T1000 (cell line): ENCODE measurements at places on chromosomes 2 and 18.

- DNase-seq: no peak
Observed at GRCh38 chr2:192161656-192162290, 33.0 kb downstream of the TMEFF2 start.

DNA sequence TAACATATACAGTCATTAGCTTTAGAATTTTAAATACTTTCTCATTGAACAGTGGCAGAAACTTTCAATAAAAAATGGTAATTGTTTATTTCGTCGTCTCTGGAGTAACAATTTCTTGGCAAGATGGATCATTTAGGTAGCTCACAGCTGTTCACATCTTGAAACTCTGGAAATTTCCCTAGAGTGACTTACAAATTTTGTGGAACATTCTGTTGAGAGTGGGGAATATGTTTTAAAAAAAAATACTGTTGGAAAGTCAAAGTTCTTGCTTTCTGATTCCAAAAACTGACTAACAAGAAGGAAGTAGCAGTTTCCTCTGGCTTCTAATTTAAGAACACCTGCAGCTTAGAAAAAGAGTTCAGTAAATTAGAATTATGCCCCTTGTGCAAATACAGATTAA is 11.2 kb upstream of the CALCRL start:
- DNase-seq: no peak

GRCh38 chr2:88955607-88956006 is 264.1 kb downstream of the RPIA start:
- DNase-seq: no peak

DNA sequence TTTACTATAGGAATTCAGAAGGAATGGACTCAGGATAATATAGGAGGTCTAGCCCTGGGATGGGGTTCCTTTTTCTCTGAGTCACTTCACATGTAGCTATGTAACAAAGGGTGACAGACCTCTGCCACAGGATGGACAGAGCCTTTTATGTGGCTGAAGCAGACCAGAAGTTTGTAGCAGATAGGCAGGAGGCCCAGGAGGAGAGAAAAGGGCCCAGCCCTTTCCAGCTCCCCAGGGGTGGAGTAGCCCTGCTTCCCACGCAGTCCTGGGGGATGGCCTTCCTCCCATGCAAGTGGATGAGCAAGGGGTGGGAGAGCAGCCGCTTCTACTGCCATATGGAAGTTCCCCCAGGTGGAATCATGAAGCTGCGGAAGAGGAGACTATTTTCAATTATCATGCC is 40.3 kb downstream of the ARMC9 start:
- no peak for DNase-seq

- no peak for DNase-seq
Observed at GRCh38 chr2:155574941-155575340, 757.6 kb downstream of the NR4A2 start.

- peak; percentile 17 for DNase-seq
Observed at GRCh38 chr2:65666156-65666725, 233.8 kb upstream of the SPRED2 start.

- no peak for DNase-seq
Observed at GRCh38 chr2:232883116-232883721, 13.2 kb downstream of the SNORC start.

DNA sequence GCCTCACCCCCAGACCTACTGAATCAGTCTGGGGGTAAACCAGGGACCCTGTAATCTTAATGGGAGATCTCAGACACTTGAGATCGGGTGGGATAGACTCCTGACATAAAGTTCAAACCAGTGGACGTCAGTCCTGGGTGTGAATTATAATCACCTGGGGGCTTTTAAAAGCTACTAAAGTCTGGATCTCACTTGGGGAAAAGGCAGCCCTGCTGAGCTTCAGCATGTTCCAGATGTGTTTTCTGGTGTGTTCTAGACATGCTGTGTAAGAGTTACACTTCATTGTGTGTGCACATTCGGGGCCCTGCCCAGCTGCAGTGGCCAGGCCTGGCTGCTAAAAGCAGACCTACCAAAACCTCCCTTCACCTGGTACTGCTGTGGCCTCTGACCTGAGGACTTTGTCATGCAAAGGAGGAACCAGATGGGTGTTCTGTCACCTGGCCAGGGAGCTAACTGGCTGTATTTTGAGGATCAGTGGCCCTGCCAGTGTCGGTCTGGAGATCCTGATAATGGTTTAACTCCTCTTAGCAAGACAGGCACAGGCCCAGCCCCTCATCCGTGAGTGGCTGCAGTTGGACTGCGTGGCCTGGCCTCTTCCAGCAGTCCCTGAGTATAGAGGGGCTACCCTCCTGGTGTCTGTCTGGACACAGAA is 10.6 kb downstream of the RRM2 start:
- no peak for DNase-seq

DNA sequence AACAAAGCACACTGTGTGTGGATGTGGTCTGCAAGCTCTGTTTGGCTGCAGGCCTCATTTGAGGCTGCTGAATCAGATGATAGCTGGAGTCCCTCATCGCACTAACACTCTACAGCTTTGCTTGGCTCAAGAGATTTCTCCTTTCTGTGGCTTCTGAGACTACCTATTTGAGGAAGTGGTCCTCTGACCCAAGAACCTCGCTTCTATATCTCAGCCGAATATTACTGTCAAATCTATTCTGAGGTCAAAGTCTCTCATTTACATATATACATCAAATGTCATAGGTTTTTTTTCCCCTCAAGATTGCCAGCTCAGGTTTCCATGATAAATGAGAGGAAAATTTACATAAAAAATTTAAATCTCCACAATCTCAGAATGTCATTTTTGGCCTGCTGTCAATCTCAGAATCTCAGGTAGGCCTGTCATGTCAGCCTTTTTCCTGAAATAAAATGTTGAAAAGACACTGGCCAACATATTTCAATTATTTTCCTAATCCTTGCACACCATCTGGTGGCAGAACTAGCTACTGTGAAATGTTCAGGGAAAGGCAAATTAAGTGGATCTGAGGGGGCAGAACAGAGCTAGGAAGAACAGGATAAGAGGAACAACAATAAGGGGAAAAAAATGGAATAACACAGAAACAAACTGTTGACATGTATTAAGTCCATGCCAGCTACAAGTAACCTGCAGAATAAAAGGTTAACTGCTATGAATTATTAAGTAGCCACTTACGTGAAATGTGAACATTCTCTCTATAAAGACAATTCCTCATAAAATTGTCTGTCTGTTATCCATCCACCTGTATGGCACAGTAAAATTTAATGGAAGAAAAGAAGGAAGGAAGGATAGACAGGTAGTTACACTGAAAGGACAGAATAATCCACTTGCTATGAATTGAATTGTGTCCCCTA is 39.3 kb downstream of the AP1S3 start:
- no peak for DNase-seq

GRCh38 chr2:99468155-99468554 is 21.7 kb downstream of the REV1 start:
- no peak for DNase-seq

- DNase-seq: no peak
Observed at GRCh38 chr18:37381554-37381953, 184.0 kb downstream of the CELF4 start.

GRCh38 chr2:229622495-229623355 is 91.6 kb downstream of the DNER start:
- no peak for DNase-seq

DNA sequence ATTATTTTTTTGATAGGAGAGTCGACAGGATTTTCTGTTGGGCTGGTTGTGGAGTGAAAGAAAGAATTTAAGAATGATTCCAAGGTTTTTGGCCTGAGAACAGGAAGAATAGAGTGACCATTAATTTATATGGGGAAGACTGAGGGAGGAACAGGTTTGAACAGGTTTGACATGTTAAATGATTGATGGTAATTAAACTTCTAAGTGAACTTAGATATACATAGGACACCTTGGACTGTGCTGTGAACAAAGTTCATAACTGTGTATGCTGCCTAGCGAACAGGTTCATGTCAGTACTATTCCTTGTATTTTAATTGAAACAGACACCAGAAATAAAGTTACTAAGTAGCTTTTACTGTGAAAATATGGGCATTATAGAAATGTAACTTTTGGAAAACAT is 212.0 kb downstream of the SPAG16 start:
- DNase-seq: no peak

DNA sequence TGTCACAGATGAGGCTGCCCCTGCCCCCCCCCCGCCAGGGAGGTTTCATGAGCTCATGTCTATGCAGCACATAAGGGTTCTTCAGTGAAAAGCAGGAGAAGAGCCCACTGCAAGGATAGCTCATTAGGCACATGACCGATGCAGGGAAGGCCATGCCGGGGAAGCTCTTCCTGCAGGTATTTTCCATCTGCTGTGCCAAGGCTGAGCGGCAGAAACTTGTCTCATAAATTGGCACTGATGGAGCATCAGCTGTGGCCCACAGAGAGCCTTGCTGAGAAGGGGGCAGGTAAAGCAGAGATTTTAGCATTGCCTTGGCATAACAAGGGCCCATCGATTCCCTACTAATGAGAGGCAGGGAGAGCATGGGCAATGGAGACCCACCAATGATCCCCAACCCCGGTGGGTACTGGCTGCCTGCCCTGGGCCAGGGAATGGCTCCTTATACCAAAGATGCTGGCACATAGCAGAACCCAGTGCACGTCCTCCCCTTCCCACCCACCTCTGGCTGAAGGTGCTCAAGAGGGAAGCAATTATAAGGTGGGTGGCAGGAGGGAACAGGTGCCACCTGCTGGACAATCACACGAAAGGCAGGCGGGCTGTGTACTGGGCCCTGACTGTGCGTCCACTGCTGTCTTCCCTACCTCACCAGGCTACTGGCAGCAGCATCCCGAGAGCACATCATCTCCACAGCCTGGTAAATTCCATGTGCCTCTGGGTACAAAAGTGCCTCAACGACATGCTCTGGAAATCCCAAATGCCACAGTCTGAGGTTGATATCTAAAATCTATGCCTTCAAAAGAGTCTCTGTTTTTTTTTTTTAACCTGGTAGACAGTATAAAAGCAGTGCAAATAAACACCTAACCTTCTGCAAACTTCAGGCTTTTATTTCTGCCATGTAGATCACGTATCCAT is 41.4 kb downstream of the STEAP3 start:
- peak; percentile 6 for DNase-seq
